ENCODE measurements at places on chromosomes 12 and 14.

DNA sequence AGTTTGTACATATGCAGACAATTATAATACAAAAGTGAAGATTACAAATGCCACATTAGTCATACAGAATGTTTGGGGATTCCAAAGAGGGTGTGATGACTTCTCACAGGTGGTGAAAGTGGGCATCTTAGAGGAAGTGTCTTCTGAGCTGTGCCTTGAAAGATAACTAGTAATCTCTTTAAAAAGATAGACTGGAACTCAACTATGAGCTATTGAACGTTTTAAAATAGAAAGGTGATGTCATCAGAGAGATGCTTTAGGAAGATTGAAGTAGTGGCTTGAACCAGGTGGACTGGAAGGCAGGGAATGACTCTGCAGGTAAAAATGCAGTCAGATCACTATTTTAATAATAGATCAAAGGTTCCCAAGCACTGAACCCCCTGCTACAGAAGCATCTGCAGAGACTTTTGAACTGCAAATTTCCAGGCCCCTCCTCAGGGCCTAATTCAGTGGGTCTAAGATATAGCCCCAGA lies 50.3 kb downstream of the SYT1 start:
- no peak for DNase-seq

- DNase-seq = no peak
Measured at GRCh38 chr12:69931569-69931968, 106.5 kb downstream of the MYRFL start.

DNA sequence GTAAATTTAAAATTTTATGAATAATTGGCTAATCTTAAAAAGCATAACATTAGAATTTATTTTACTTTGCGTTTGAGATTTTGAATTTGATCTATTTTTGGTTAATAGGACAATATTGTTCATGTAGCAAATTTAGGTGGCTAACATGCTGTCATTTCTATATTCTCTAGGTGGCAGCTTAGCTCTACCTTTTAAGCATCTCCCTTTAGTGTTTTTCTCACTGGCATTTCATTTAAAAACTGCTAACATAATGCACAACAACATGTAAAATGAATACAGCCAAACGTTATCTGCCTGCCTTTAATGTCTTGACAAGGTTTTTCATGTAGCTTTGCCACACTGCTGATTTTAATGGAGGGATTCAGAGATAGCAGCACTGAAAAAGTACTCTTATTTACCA lies 272.4 kb upstream of the FBXO33 start:
- no peak for DNase-seq

- DNase-seq = no peak
Measured at GRCh38 chr14:73393375-73393774, 65.0 kb downstream of the NUMB start.
